Activated naive CD4-positive, alpha-beta T cell treated with anti-CD3 and anti-CD28 coated beads, Interleukin-2, amount 50 U/mL, for 72 hours (primary cell): ENCODE measurements at places on chromosomes 12 and 14. TPM values are rescaled to one million over a fixed set of nuclear protein-coding genes. Genes with fewer than 3 reads are reported as not detected.

GRCh38 chr12:108724054-108724889 lies 7.0 kb downstream of the CORO1C start:
- peak; percentile 29 for DNase-seq

Gene SSPN
- not detected for total RNA-seq

Gene MAGOHB
- 60.7 TPM for total RNA-seq

Gene CALM1
- 354 TPM for total RNA-seq

Gene GPD1
- total RNA-seq, result 0.46 TPM

Gene AKAP3
- total RNA-seq, result 4.2 TPM

DNA sequence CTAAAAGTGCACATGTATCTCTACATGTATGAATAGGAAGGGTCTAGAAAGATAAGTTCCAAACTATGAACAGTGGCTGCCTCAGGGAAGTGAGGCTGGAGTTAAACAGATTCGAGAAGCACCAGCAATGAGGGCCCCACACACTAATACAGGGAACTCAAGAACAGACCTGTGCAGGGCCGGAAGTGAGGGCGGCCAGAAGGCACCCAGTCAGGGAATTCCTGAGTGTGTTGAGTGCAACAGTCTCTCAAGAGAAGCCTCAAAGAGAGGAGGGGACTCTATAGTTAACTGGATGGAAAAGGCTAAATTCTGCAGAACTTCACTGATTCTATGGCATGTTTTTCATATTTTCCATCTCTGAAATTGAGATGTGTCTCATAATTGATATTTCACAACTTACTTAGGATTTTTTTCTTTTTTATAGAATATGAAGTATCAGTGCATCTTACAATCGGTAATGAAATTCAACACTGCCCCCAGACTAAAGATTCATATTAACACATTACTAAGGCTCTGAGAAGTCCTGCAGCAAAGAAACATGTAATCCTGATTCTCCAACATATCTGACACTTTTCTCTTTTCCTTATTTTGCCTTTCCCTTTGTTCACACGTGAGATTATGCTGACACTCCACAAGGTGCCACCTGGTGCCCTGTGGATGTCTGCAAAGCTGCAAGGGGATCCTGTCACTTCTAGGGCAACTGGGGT lies 61.3 kb downstream of the CHGA start:
- DNase-seq, result no peak

DNA sequence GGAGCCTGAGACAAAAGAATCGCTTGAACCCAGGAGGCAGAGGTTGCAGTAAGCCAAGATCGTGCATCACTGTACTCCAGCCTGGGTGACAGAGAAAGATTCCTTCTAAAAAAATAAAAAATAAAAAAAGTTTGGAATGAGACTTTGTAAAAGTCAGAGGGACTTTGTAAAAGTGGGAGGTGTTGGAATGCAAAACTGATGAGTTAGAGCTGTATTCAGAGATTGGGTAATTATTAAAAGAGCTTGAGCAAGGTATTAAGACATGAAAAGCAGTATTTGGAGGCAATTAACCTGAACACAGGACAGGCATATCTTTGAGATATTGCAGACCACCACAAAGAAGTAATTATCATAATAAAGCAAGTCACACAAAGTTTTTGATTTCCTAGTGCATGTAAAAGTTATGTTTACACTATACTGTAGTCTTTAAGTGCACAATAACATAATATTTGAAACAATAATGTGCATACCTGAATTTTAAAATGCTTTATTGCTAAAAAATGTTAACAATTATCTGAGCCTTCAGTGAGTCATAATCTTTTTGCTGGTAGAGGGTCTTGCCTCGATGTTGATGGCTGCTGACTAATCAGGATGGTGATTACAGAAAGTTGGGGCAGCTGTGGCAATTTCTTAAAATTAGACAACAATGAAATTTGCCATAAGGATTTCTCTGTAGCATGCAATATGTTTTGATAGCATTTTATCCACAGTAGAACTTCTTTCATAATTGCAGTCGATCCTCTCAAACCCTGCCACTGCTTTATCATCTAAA lies 33.1 kb downstream of the PHLDA1 start:
- DNase-seq, result no peak
